RPMI7951 (cell line): ENCODE measurements at places on chromosomes 2 and 18. TPM values are rescaled to one million over a fixed set of nuclear protein-coding genes. Genes with fewer than 3 reads are reported as not detected.
A peak's percentile ranks its signal among the peaks of the same experiment; 100 is the strongest.

DNA sequence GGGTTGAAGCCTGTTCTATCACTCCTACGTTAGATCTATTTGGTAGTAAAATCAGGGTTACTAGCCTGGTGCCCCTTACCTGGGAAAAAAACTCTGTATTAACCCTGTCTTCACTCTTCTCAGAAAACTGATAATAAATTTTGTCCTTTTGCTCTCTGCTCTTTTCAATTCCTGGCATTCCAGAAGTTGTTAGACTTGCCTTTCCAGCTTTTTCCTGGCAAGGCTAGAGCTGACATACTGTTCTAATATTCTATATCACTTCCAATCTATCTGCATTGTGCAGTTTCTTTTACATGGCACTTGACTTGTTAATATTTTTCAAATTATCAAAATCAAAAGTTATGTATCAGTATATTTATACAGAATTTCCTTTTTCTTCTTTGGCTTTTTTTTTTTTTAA, 162.2 kb downstream of the FIGN start:
- DNase-seq = no peak

DNA sequence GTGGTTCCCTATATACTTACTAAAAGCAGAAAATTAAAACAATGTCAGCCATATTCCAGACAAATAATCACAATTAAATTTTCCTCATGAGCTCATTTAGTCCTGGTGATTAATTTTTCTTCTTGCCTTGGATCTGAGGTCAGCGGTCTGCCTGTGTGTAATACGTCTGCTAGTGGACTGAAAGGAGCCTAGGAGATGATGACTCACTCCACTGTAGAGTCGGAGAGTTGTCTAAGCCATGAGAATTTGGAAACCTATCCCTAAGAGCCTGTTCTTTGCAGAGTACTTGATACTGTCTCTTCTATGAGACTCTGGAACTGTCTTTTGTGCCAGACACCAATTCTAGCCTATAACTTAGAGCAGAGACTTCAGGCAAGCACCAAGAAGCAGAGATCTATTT, 94.2 kb upstream of the RAB27B start:
- peak; percentile 87 for DNase-seq

GRCh38 chr2:226466589-226466988, 333.0 kb downstream of the IRS1 start:
- no peak for DNase-seq

DSC2 gene
- total RNA-seq = not detected in 2 replicates

SLC4A5 gene
- 0.10 TPM in 1 of 2 replicates, not detected in the other for total RNA-seq
